ENCODE measurements at places on chromosomes 4 and X.

DNA sequence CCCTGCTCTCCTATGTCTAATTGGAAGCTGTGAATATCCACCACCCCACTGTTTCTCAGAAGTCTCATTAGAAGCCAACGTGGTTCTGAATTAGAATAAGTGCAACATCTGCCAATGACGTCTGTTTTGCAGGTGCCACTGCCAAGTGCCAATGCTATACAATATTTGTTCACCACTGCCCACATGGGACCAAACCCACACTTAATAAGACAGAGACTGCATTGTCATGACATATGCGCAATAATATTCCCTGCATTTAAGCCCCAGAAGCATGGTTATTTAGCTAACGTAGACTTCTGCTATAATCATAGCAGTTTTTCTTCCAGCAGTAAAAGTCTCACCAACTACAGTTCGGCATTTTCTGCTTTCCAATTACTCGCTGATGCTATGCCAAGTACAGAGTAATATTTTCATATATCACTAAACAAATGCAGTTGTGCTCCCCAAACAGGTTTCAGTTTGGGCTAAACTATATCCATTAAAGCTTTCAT is 262.5 kb upstream of the PCDH18 start:
- no peak for DNase-seq

DNA sequence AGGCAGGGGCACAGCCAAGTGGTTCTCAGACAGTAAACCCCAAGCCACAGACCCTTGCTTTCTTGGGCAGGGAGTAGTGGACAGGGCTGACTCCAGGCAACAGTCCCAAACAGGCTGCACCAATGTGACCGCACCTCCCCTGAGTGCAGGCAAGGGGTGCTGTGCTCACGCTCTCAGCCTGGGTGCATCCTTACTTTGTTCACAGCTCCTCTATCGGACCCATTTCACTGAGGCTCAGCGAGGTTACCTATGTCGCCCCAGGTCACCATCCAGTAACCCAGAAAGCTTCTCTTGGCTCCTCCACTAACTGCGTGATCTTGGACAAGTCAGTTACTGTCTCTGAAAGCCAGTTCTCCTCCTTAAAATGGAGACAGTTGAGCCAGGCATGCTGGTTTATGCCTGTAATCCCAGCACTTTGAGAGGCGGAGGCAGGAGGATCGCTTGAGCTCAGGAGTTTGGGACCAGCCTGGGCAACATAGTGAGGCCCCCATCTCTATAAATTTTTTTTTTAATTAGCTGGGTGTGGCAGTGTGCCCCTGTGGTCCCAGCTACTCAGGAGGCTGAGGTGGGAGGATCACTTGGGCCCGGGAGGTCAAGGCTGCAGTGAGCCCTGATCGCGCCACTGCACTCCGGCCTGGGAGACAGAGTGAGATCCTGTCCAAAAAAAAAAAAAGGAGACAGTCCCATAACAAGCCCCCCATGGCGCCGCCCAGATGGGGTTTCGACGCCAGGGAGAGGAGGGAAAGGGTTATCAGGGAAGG is 823 bp upstream of the MAN2B2 start:
- DNase-seq = no peak

- DNase-seq = no peak
These were observed 369.1 kb downstream of the IL15 start for GRCh38 chr4:142005519-142005918.

- DNase-seq = no peak
These were observed 36.0 kb downstream of the MED28 start for GRCh38 chr4:17650406-17650805.

DNA sequence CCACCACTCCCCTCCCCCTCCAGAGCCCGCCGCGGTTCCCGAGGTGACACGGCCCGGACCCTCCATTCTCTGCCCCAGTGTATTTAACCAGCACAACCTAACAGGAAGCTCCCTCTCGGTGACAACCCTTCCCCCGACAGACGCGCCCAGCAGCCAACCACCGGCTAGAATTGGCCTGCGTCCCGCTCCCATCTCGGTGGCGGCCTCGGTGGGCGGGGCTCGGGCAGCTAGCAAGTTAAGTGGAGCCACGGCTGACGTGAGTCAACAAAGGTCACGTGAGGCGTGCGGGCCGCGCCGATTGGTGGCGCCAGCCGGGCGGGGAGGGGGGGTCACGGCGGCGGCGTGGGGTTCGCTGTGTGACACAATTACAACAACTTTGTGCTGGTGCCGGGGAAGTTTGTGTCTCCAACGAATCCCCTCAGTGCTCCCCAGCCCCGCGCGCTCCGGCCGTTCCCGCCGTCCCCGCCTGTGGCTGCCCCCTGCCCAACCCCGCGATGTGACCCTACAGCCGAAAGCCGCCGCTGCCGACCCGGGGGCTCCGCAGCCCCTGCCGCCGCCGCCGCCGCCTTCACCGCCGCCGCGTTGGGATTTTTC is at the start of gene KDM6A:
Gene KDM6A (plus strand): TSS at position 368 of the 594 bp plus-strand sequence. CDS start 364 bp downstream, outside the sequence.
- peak; percentile 100 for DNase-seq

GRCh38 chr4:81638698-81639097 is 167.0 kb upstream of the RASGEF1B start:
- no peak for DNase-seq

GRCh38 chr4:24527371-24527770 is 57.0 kb downstream of the DHX15 start:
- DNase-seq = no peak

DNA sequence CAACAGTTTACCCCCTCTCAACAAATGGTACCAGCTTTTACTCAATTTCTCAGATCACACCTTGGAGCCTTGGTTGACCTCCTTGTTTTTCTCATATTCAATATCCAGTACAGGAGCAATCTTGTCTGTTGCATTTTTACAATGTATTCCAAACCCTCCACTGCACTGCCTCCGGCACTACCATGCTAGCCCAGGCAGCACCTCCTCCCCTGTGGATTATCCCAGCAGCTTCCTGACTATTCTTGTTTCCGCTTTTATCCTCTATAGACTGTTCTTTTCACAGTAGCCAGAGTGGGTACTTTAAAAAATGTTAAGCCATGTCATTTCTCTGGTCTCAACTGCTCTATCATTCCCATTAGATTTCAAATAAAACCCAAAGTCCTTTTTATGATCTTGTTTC is 253.4 kb upstream of the GPRIN3 start:
- no peak for DNase-seq

DNA sequence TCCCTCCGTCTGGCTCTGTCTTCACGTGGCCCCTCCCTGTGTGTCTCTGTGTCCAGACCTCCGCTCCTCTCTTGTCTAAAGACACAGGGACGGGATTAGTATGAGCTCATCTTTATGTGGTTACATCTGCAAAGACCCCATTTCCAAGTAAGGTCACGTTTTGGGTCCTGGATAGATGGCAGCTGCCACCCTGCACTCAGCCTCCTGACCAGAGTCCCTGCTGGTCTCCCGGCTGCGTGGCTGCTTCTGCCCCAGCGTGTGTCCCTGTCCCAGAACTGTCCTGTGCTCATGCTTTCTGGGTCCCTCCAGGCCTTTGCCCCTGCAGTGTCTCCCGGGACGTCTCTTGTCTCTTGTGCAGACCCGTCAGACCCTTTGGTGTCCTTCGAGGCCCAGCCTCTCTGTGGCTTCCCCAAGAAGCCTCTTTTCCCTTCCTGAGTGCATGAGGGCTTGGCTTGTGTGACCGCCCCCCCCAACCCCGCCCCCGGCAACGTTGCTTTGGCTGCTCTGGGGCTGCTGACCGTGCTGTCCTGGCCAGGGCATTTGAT is 107.3 kb downstream of the PSAPL1 start:
- no peak for DNase-seq

DNA sequence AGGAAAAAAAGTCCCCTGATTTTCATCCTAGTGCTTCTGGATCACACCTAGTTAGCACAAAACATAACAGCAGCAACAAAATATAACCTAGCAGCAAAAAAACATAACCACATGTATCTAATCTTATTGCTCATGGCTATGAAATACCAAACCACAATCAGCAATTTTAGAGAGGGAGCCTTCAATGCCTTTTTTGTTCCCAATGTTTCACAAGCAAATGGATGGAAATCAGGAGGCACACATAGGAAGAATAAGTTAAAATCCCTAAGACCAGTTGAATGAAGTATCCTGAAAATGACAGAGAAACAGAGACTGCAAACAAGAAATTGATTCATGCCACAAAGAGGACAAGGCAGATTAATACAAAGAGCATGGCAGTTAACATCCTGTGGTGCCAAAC is 361.6 kb downstream of the GPM6A start:
- DNase-seq = no peak

- DNase-seq = no peak
These were observed 11.7 kb upstream of the TMEM156 start for GRCh38 chr4:39043861-39044363.

GRCh38 chr4:113699772-113700171 is 61.8 kb downstream of the CAMK2D start:
- no peak for DNase-seq

GRCh38 chr4:84499624-84499982 is 511 bp upstream of the NKX6-1 start:
- DNase-seq = no peak

- DNase-seq = no peak
These were observed 40.1 kb downstream of the BTC start for GRCh38 chr4:74754218-74754617.

GRCh38 chr4:163393471-163393870 is 49.8 kb downstream of the NPY5R start:
- DNase-seq = no peak

GRCh38 chrX:14775416-14775815 is 97.5 kb downstream of the FANCB start:
- DNase-seq = no peak

DNA sequence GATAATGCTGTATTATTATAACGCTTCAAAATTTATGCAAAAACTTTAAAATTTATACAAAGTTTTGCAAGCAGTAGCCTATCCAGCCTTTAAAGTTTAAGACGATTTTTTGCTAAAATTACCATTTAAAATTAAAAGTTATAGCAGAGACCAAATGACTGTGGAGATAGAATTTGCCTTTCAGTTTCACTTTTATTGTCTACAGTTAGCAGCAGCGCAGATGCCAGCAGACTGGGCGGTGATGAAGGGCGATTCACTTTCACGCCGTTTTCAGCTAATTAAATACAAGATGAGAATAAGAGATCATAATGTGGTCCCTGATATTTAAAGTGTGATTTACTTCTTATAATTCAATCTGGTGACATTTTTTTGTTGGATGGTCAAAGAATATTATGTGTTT is 1381.5 kb upstream of the ADGRL3 start:
- peak; percentile 5 for DNase-seq

- DNase-seq = no peak
These were observed 1.3 kb downstream of the SH3TC1 start for GRCh38 chr4:8200302-8200975.

GRCh38 chrX:32599156-32599555 is 612.2 kb downstream of the DMD start:
- DNase-seq = no peak

DNA sequence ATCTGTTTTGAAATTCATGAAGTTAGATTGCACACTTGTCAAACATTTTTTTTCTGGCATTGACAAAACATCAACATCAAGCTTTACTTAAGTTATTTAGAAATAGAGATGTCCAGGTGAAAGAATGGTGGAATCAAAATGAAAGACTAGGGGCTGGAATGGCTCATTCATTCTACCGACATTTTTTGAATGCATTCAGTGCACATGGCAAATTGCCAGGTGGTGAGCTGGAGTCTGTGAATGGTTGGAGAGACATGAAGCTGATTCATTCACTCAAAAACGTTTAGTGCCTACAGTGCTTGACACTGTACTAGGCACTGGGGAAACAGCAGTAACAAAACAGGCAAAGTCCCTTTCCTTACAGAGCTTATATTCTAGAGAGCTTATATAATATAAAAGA is 292.4 kb downstream of the PPP1R2C start:
- DNase-seq = no peak

DNA sequence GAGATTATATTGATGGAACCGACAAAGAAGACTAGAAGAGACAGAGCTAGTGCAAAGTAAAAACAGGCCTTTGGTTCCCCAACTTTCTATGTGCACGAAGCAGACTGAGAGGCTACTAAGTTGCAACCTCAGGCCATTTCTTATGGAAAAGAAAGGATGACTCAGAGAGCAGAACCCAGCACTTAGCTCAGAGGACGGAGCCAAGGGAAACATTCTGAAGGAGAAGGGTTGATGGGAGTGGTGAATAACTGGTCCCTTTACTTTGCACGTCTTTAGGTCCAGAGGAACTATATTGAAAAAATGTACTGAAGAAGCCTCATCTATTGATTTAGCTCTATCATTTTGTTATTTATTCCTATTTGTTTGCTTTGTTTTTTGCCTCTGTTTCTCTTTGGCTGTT is 182.1 kb downstream of the CPE start:
- DNase-seq = no peak

- no peak for DNase-seq
These were observed 14.8 kb upstream of the UCHL1 start for GRCh38 chr4:41241919-41242318.

DNA sequence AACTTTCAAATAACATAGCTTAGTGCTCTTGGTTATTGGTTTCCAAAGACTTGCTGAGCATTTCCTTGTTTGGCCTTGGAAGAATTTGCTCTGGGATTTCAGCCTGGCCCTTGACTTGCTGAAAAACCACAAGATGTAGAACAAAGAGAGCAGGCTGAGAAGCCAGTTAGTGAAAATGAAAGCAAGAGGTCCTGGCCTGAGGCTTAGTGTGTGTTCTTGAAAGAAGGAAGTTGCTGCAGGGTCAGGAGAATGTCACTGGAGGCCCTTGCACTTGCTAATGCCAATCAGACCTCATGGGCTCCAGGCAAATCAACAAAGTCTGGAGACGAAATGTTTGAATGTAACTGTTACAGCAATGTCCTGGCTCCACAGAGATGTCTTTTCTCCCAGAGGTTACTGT is 79.4 kb downstream of the SYNPO2 start:
- peak; percentile 27 for DNase-seq

GRCh38 chrX:18578546-18578945 is 93.4 kb downstream of the RS1 start:
- DNase-seq = no peak

DNA sequence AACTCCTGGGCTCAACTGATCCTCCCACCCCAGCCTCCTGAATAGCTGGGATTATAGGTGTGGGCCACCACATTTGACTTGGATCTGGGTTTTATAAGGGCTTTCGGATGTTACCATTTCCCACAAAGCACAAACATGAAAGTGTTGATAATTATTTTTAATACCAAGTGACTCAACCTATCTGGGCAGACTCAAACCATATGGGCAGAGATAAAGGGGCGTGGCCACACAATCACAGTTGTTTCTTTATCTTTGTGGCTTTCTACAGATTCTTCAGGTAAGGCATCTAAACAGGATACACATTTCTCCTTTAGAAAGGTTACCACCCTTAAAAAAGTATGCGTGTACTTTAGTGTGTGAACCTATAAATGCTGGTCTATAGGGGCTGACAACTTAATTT is 122.5 kb downstream of the ZNF827 start:
- DNase-seq = no peak

GRCh38 chrX:9122519-9123245 is 88.8 kb upstream of the FAM9B start:
- DNase-seq = no peak

GRCh38 chr4:42391981-42392380 is 5.3 kb upstream of the SHISA3 start:
- no peak for DNase-seq

GRCh38 chr4:47577779-47578553 is 92.9 kb downstream of the ATP10D start:
- no peak for DNase-seq

- DNase-seq = no peak
These were observed 888 bp downstream of the RAB28 start for GRCh38 chr4:13483136-13483767.

All from nucleus accumbens (tissue), 56 donors.